Cardiac atrium fibroblast (primary cell): ENCODE measurements at places on chromosomes 4 and X. TPM values are rescaled to one million over a fixed set of nuclear protein-coding genes. Genes with fewer than 3 reads are reported as not detected.

PABPC4L gene
- 0.49 and 0.72 TPM in 2 replicates for total RNA-seq

DNAAF6 gene
- total RNA-seq: not detected in 2 replicates

TEX28 gene
- total RNA-seq: not detected in 2 replicates

SH3BGRL gene
- 112 and 124 TPM in 2 replicates for total RNA-seq

NUP62CL gene
- total RNA-seq: not detected in 2 replicates
